ENCODE measurements at places on chromosomes 7 and 10.

GRCh38 chr7:22949944-22950343, 64.0 kb downstream of the HYCC1 start:
- no peak for DNase-seq

- no peak for DNase-seq
These were observed 15.9 kb upstream of the C10orf53 start for GRCh38 chr10:49663596-49663995.

DNA sequence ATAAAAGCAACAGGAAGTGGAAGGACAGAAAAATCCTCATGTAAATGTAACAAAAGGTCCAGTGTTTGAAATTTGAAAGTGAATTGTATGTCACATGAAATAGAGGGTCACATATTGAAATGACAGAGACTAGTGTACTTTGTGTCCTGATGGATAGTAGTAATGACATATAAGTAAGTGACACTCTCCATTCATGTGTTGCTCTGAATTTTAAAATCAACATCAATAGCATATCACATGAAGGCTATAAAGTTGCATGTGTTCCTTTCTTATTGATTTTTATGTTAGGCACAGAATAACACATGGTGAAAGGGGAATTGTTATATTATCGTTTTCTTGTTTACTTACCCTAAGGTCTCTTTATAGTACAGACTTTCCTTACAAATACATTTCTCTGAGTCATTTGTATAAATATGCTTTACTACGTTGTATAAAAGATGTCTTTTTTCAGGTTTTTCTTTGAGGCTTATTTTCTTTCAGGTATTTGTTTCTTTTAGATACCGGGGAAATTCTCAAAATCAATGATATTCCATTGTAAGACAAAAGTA, 104.6 kb upstream of the CACNA2D1 start:
- no peak for DNase-seq

GRCh38 chr7:105010504-105011130, 3.4 kb upstream of the KMT2E start:
- no peak for DNase-seq

- peak; percentile 25 for DNase-seq
These were observed 10.9 kb downstream of the SEC31B start for GRCh38 chr10:100508691-100509150.

GRCh38 chr10:103244666-103245271, 918 bp upstream of the RPEL1 start:
- DNase-seq, result peak; percentile 67

DNA sequence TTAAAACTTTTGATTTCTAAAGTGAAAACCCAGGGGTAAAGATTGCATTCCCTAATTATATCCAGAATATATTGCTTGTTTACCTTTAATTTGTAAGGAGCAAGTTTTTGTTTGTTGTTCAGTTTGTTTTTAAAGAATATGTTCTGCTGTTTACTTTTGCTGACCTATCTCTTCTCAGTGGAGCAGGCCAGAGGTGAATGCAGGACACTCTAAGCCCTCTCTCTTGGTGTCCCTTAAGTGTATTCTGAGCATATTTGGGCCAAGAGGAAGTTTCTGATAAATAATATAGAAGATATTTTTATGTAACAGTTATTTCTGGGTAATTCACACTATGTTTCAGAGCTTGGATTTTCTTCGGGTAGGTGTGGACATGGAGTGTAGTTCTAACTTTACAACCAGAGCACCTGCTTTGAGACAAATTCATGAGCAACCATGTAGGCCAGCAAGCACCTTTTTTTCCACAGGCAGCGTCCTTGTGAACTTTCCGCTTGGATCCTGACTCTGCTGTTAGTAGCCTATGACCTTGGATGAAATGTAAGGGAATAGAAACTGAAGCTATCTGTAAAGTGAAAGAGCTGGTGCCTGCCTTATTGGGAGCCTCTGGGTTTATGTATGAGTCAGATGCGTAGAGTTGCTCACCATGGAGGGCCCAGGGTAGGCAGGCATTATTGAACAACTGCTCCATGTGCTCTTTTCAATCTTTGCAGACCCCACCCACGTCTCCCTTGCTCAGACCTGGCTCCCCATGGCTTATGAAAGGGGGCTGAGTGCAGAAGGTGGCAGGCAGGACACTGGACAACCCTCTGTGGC, 16.1 kb downstream of the OGDH start:
- DNase-seq, result no peak

DNA sequence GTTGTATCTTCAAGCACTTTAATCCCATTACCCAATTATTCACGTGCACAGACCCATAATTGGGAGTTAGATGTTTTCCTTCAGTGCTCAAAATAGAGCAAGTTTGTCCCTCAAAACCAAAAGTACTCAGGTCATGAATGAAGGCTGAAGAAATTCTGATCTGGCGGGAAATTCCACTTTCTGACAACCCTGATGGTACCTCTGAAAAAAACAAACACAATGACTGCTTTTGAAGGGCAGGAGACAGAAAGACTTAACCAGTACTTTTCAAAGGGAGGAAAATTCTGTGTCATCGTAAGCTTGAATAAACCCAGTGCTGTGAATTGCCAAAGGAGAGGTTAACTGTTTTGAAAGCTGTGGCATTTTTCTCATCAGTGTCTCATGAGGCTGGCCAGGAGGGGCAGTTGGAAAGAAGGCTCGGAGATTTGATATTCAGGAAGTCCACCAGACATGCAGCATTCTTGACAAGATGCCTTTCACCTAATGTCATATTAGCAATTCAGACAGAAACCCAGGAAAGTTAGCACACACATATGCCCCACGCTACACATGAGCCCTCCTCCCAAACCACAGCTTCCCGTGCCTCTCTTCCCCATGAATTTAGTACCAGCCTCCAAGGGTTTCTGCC, 347.0 kb downstream of the KCNMA1 start:
- DNase-seq, result no peak

DNA sequence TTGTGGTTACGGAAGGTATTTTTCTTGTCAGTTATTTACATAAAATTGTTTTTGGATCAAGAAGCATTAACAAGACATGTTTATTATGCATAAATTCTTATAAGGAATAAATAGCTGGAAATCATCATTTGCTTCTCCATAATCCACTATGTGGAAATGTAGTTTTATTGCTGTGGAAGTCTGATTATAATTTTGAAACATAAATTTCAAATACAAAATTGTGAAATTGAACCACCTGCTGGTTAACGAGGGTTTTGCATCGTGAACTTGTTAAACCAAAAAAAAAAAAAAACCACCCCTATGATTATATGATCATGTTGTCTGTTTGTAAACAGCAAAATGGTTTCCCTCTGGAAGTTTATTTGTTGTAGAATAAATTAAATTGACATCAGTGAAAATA, 25.9 kb downstream of the ABRAXAS2 start:
- no peak for DNase-seq

- no peak for DNase-seq
These were observed 53.0 kb upstream of the PITRM1 start for GRCh38 chr10:3225561-3225960.

GRCh38 chr7:153858355-153858754, 193.8 kb upstream of the DPP6 start:
- DNase-seq, result no peak

DNA sequence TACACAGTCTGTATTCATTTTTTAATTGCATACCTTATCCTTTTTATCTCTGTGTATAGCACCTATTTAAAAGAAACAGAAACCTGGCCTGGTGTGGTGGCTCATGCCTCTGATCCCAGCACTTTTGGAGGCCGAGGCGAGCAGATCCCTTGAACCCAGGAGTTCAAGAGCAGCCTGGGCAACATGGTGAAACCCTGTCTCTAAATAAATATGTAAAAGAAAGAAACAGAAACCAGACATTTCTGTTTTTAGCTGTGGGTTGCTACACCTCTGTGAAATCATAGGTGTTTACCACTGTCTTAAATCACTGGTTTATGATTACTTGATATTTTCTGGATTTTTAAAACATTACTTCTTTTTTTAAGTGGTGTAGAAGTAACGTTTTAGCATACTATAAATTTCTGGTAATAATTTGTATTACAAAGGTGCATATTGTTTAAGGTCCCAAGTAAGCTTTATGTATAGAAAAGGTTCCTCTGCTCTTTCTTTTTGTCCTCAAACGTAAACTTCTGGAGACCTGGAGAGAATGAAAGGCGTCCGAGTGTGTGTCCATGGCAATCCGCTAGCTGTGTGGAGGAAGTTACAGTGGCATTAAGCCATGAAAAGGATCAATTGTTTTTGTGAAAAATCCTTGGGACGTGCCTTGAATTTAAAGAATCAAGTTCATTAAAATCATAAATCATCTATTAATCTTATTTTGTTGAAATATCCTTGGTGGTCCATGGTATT, 41.1 kb downstream of the PTPRZ1 start:
- no peak for DNase-seq

GRCh38 chr7:44289341-44290251, 35.8 kb downstream of the CAMK2B start:
- peak; percentile 5 for DNase-seq

GRCh38 chr7:114083166-114084001, 164.6 kb upstream of the PPP1R3A start:
- DNase-seq, result no peak

- DNase-seq, result peak; percentile 60
These were observed 29.7 kb downstream of the TRIM8 start for GRCh38 chr10:102673819-102674511.

DNA sequence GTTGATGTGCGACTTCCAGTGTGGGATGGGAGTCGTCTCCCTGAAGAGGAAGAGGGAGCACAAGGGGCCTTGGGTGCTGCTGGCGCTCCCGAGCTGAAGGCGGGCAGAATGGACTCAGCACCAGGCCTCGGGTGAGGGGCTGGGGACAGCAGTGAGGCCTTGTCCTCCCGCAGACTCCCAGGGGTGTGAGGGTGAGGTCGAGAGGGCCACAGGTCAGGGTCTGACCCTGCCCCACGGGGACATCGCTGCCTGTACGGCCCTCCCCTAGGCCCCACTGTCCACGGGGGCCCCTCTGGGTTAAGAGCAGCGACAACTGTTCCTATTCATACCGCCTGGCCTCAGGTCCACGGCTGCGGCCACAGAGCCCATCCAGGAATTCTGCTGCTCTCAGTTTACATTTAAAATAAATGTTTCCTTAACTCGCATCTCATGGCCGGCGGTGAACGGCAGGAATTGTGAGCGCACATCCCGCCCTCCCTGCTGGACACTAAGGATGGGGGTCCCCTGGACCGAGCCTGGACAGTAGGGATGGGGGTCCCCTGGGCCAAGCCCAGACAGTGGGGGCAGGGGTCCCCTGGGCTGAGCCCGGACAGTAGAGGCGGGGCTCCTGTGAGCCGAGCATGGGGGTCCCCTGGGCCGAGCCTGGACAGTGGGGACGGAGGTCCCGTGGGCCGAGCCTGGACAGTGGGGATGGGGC, 61.7 kb downstream of the PDGFA start:
- no peak for DNase-seq

GRCh38 chr7:30240106-30240800, 44.1 kb upstream of the ZNRF2 start:
- DNase-seq, result no peak

GRCh38 chr10:56142092-56142728, 218.8 kb downstream of the ZWINT start:
- DNase-seq, result no peak

GRCh38 chr7:94632338-94633013, 23.5 kb downstream of the SGCE start:
- no peak for DNase-seq

- no peak for DNase-seq
These were observed 7.0 kb upstream of the NDUFB2 start for GRCh38 chr7:140689199-140690152.

GRCh38 chr10:74923556-74923955, 97.2 kb downstream of the KAT6B start:
- DNase-seq, result peak; percentile 66

DNA sequence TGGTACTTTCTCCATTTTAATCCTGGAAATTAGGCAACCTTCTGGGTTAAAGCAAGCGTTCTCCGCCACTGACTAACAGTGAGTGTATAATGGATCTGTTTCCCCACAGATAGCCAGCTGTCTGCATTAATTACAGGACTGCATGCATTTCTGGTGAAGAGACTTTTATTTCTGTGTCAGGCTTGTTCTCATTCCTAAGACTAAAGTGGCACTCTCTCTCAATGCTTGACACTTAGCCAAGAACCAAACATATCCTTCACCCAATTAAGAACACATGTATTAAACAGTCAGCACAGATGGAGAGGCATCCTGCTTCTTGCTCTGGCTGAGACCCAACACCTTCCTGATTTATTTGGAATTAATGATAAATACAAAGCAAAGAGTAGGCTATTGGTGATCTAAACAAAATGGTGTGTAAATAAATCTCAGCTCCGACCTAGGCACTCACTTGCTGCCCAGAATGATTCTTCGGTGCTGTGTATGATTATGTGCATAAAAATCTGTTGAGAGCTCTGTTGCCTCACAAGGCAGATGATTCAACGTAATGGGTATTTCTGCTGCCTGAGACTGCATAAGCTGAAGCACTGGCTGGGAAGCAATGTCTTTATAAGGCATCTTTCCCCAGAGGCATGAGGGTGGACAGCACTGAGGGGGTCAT, 16.8 kb downstream of the CALU start:
- DNase-seq, result no peak

DNA sequence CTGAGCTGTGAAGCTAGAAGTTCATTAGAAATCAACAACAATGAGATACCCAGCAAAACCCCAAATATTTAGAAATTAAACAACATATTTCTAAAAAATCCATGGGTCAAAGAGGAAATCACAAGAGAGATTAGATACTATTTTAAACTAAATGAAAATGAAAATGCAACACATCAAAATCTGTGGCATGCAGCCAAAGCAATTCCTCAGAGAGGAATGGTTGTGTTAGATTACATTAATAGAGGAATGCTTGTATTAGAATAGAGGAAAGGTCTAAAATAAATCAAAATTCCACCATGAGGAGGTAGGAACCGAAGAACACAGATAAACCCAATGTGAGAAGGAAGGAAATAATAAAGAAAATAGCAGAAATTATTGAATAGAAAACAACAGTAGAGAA, 642.1 kb upstream of the GALNT17 start:
- DNase-seq, result no peak

- DNase-seq, result no peak
These were observed 180.4 kb downstream of the TSPAN12 start for GRCh38 chr7:120677535-120677934.

- no peak for DNase-seq
These were observed 416.4 kb upstream of the MKI67 start for GRCh38 chr10:128542659-128543058.

DNA sequence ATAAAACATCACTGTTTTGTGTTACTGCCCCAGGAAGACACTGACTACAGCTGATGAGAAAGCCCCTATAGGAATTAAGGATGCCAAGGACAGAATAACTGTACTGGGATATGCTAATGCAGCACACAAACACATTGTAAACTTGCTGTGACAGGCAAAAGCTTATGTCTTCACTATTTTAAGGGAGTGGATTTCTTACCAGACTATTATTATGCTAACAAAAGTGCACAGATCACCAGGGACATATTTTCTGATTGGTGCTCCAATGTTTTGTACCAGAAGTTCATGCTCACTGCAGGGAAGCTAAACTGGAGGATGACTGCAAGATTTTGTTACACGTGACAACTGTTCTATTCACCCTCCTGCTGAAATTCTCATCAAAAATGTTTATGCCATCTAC, 48.1 kb upstream of the PTPN12 start:
- no peak for DNase-seq

DNA sequence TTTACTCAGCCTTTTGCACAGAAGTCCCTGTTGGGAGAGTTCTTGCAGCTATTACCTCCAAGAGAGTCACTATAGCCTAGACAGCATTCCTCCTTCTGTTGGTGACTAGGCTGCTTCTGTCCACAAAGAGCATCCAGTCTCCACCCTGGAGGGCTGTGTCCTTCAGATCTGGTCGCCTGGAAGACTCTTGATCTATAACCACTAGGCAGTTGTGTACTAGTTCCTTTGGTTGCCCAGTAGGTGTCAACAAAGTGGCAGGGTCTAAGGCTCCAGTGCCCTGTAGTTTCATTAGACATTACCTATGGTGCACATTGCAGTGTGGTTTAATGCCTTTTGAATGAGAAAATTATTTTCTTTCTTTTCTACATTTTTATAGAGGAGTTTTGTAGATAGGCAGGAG, 11.3 kb upstream of the AKR1C2 start:
- no peak for DNase-seq
